Foreskin melanocyte (primary cell): ENCODE measurements at places on chromosomes 2 and 18.
A peak's percentile ranks its signal among the peaks of the same experiment; 100 is the strongest.

GRCh38 chr2:226733189-226733858, 66.3 kb downstream of the IRS1 start:
- no peak for DNase-seq

DNA sequence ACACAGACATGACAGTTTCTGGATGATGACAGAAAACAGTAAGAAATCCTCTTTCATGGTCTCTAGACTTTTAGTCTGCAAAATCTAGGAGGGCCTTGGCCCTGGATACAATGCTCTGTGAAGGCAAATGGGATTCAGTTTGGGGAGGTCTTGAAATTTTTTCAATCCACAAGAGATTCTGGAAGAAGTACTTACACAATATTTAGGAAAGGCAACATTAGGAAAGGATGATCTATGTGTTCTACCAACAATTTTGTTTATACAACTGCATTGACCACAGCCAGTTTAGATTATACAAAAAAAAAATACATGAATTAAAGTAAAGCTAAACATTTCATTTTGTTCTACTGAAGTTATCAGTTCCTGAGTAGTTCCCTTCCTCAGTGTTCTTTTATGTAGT, 208.0 kb downstream of the SRBD1 start:
- DNase-seq = no peak

DNA sequence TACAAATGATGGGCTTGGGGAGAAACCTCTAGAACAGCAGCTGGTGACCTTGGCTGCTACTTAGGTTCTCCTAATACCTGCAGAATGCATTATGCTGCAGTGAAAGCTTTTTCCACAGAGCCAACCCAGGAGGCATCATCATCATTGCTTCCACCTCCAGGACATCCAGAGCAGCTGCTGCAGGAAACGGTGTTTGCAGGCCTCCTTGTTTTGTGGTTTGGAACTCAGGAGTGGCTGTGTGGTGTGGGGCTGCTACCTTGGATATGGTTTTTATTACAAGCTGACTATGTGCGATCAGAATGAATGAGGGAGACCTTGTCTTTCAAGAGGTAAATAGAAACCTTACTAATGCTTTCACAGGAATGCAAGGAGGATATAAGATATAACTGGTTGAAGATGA, 82.9 kb upstream of the MCFD2 start:
- DNase-seq = no peak

DNA sequence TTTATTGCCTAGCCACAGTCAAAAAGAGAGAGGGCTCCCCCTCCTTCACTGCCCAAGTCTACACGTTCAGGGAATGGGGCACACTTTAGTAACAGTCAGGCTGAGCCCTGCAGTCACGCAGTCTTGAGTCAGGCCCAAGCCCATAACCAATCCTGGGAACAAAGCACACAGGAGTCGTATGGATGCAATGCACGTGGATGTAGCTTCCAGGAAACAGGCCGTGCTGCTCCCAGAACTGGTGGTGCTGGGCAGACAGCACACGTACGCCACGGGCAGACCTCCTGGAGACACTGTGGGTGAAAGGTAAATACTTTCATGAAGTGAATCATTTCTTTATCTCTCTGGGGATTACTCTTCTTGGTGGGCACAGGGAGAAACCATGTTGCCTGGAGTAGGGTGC, 30.0 kb upstream of the MBP start:
- DNase-seq = no peak

- peak; percentile 87 for DNase-seq
Measured at GRCh38 chr2:205024822-205025518, 479.7 kb downstream of the PARD3B start.

DNA sequence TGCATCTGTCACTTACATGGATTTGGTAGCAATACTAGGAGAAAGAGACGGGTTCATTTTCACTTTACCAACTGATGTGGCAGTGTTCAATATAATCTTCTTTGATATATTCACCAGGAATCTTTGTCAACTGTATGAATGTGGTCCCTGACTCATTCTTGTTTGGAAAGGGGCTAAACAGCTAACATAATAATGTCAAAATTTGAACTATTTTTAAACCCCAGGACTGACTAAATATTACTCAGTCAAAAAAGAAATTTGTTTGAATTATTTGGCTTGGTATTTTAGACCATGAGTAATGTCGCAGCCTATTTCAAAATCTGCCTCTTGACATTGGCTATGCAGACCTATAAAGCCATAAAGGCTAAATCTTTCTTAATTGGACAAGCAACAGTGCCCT, 413.7 kb upstream of the RGPD4 start:
- DNase-seq = no peak

GRCh38 chr2:165293440-165294420, 54.5 kb downstream of the SCN2A start:
- peak; percentile 86 for DNase-seq

DNA sequence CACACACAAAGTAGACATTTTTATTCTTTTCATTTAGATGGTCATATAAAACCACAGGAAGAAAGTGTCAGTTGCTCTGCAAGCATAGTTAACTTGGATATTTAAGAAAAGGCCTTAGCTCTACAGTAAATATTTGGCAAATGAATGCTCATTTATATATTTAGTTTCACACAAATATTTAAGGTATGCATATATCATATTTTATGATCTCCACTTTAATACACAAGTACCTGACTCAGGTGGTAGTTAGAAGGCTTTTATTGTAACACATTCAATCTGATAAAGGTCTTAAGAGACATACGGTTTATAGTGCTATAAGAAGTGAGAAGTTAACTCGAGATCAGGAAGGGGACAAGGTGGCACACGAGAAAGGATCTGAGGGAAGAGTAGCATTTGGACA, 363.1 kb downstream of the NBAS start:
- DNase-seq = no peak

DNA sequence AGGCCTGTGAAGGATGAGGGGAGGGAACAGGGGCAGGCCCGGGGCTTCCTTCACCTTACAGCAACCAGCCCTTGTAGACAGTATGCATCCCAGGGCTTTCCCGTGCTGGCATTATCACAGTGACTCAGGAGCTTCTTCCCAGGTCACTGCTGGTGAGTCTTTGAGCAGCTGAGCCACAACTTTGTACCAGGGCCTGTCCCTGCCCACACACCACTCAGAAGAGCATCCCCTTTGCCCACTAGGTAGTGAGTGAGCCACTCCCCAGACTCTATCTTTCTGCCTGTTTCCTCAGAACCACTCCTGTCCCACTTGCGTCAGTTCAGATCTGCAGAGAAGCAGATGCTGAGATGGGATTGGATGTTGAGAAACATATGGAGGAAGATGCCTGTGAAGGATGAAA, 69.6 kb upstream of the ALPP start:
- DNase-seq = no peak

DNA sequence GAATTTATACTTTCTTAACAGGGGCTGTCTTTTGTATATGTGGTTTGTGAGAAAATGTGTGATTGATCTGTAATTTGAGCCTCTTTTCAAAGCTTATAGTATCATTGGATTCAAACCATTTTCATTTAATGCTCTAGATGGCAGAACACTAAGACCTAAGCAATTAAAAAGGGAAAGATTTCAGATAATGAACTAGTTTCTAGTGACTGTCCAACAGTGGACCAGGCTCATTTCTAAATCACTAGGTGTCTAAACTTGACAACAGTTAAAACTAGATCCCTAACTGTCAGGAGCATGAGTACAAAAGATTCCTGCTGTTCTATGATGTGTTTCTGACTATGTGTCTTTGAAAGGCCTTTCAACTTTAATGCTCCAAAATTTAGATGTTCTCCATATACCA, 54.6 kb downstream of the ANKRD44 start:
- DNase-seq = no peak

- no peak for DNase-seq
Measured at GRCh38 chr18:22170421-22171257, 1.2 kb downstream of the GATA6 start.

GRCh38 chr2:191566344-191566743, 111.6 kb upstream of the NABP1 start:
- peak; percentile 57 for DNase-seq

DNA sequence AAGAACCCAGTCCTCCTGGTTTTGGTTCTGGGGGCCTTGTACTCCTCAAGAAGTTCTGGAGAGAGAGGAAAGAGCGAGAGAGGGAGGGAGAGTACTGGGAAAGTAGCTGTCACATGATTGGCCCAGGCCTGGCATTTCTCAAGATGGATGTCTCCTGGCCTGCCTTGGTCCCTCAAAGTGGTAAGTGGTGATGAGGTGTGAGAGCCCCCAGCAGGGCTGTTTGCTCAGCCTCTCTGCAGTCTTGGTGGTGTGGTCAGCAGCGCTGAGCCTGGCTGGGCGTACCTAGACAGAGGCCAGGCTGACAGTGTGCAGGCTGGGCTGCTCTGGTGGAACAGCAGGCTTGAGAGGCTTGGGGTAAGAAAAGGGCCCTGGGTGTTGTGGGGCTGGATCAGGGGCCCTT, 2.5 kb downstream of the SPEG start:
- DNase-seq = no peak

DNA sequence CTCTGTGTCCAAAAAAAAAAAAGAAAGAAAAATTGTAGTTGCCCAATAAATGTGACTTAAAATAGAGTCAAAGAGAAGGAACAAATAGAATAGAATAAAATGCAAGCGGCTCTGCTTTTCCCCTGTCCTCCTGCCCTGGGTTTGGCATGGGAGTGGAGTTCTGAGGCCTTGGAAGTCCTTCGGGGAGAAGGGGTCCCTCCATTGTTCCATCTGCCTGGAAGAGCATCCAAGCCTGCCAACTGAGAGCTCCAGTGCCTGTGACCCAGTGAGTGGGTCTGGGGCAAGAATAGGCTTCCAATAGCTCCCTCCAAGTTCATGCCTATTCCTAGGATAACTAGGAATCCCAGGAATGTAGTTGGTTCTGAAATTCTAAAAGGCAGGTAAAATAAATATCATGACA, 321.4 kb downstream of the MYCN start:
- DNase-seq = no peak

GRCh38 chr2:46695283-46695682, 215.9 kb downstream of the TMEM247 start:
- no peak for DNase-seq
